ENCODE measurements at places on chromosomes 12 and 14.

DNA sequence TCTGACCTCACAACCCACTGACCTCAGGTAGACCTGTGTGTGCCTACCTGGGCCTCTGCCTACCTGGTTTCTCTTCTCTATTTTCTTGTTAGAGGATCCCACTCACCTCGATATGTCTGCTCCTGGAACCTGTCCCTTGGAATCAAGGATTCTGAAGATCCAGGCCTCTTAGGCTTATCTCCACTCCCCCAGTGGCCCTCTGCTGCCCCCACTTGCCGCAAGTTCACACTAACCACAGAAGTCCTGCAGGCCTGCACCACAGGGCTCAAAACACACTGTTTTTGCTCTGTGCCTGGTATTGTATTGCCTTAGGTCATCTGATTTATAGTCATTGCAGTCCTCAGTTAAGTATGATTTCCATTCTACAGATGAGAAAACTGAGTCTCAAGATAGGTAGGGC lies 15.3 kb upstream of the NRXN3 start:
- no peaks in the 10 kb centered on the region for H3K36me3 ChIP-seq
- no peaks in the 10 kb centered on the region for H3K4me1 ChIP-seq

GRCh38 chr14:34750670-34751069 lies 36.3 kb upstream of the CFL2 start:
- H3K4me1 ChIP-seq = no peaks in the 10 kb centered on the region
- no peak overlapping the region for H3K4me3 ChIP-seq
- DNase-seq = no peak

DNA sequence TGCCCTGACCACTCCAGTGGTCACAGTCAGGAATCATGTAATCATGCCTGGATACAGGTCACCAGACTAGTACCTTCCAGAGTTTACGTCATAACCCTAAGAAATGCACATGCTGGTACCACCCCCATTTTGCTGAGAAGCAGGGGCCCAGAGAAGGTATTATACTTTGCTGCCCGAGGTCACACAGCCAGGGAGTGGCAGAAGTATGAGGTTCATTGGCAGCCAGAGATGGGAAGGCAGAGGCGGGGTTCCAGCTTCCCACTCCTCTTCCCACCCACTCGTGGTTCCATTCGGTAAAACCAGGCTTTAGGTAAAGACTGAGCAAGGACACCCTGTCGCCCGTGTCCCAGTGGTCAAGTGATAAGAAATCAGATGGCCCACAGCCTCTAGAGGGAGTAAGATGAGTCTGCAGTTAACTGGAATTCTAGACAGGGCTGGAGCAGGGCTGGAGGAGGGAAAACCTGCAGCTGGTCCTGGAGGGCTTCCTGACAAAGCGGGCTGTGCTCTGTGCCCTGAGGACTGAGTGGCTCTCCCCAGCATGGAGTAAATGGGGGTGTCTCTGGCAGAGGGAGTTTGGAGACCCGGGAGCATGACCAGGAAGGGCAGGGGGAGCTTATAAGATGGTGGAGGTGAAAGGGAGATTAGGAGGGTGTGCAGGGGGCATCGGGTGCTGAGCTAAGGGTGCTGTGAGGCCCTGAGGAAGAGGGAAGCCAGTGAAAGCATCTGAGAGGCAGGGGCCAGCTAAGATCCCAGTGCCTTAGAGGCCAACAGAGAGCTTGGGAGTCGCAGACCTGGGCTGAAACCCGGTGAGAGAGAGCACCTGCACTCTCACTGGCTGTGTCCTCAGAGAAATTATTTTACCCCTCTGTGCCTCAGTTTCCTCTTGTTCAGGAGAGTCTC lies 5.7 kb downstream of the FAM222A start:
- no peak overlapping the region for H3K4me3 ChIP-seq
- no peak overlapping the region for H3K27ac ChIP-seq
- no peaks in the 10 kb centered on the region for H3K36me3 ChIP-seq

- H3K4me1 ChIP-seq = peaks cover 63% of the 10 kb centered on the region
- peak overlapping the region; percentile 41 for H3K4me3 ChIP-seq
- no peaks in the 10 kb centered on the region for H3K36me3 ChIP-seq
- DNase-seq = peak; percentile 96
- H3K27me3 ChIP-seq = no peaks in the 10 kb centered on the region
- H3K27ac ChIP-seq = peak overlapping the region; percentile 96
Measured at GRCh38 chr12:76020281-76020680, 11.3 kb downstream of the PHLDA1 start.

DNA sequence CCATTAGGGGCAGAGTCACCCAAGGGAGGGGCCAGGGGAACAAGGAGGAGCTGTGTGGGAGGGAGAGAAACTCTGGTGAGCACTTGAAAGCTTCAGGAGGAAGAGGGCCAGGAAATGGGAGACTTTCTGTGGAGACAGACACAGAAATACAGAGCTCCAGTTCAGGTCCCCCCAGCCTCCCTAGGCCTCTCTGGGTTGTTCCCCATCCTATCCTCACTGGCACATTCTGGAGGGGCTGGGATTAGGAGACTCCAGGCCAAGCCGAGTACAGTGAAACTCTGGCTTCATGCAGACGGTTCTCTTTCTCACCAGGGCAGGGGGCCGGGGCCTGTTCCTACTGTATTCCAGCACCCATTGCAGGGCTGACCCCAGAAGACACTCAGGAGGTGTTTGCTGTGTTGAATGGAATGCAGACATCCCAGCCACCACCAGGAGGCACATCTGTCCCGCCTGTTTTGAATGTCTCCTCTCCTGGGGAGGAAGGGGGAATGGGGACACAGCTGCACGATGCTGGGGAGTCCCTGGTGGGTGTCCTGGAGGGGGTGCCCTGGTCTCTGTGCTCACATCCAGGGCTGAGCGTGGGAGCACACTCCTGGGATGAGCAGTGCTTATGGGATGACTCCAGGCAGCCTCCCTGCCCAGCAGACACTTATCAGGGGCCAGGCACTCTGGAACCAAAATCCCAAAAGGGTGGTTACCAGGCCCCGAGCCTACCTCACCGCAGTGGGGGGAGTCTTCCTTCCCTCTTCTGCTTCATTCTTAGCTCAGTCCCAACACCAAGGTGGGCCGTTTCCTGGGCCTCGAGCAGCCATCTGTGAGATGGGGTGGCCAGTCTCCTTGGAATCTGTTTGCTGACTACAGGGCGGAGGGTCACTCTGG lies 5.5 kb upstream of the KRT84 start:
- DNase-seq = peak; percentile 62
- H3K36me3 ChIP-seq = no peaks in the 10 kb centered on the region
- 0 out of 2 replicates have a peak, but pooled peaks cover 1% of the 10 kb centered on the region for H3K4me1 ChIP-seq
- no peak overlapping the region for H3K27ac ChIP-seq
- no peak overlapping the region for H3K4me3 ChIP-seq

GRCh38 chr12:93177208-93178153 lies 200.2 kb upstream of the NUDT4 start:
- H3K27ac ChIP-seq = no peak overlapping the region
- no peaks in the 10 kb centered on the region for H3K4me1 ChIP-seq
- no peak overlapping the region for H3K4me3 ChIP-seq
- DNase-seq = no peak
- H3K36me3 ChIP-seq = no peaks in the 10 kb centered on the region

GRCh38 chr12:50598321-50598862 lies 93.6 kb downstream of the DIP2B start:
- no peaks in the 10 kb centered on the region for H3K36me3 ChIP-seq
- DNase-seq = no peak
- peak overlapping the region; percentile 61 for H3K27ac ChIP-seq
- H3K4me3 ChIP-seq = no peak overlapping the region
- no peaks in the 10 kb centered on the region for H3K27me3 ChIP-seq

DNA sequence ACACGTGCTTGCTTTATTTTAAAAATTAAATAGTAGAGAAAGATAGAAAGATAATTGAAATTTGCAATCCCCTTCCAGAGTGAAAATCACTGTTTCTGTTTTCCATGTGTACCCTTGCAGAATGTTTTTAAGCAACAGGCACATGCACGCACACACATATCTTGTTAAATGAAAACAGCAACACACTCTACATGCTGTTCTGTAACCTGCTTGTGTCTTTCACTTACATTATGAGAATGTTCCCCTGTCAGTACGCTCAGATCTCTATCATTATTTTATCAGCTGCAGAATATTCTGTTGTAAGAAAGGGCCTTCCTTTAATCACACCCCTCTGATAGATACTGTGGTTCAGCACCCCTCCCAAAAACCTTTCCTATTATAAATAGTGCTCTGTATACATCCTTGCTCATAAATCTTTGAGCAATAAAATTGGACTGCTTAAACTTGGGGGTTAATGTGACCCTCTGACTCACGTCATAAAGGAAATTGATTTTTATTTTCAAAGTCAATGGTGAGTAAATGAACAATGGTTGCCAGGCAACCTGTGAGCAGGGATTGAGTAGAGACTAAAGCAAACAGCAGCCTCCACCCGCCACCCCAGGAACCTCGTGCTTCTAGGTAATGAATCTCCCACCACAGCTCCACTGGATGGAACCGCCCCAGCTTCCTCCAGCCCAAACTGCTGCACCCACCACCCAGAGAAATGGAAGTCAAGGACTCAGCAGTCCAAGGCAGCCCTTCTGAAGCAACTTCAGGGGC lies 31.9 kb upstream of the CHGA start:
- H3K4me3 ChIP-seq = no peak overlapping the region
- no peaks in the 10 kb centered on the region for H3K36me3 ChIP-seq
- no peaks in the 10 kb centered on the region for H3K4me1 ChIP-seq

GRCh38 chr12:92134638-92135274 lies 10.9 kb downstream of the BTG1 start:
- peaks cover 13% of the 10 kb centered on the region for H3K36me3 ChIP-seq
- DNase-seq = peak; percentile 82
- H3K27me3 ChIP-seq = no peaks in the 10 kb centered on the region

- peak overlapping the region; percentile 37 for H3K4me3 ChIP-seq
- no peaks in the 10 kb centered on the region for H3K36me3 ChIP-seq
- H3K27me3 ChIP-seq = no peaks in the 10 kb centered on the region
- H3K27ac ChIP-seq = peak overlapping the region; percentile 78
- DNase-seq = peak; percentile 93
Measured at GRCh38 chr14:64762044-64763034, 58.1 kb downstream of the PLEKHG3 start.

GRCh38 chr12:120590741-120591407 lies 9.7 kb upstream of the POP5 start:
- H3K4me1 ChIP-seq = no peaks in the 10 kb centered on the region
- no peaks in the 10 kb centered on the region for H3K36me3 ChIP-seq
- no peak overlapping the region for H3K4me3 ChIP-seq
- H3K27me3 ChIP-seq = no peaks in the 10 kb centered on the region

GRCh38 chr14:44070046-44070445 lies 437.0 kb downstream of the FSCB start:
- DNase-seq = no peak
- H3K4me1 ChIP-seq = no peaks in the 10 kb centered on the region
- H3K27ac ChIP-seq = no peak overlapping the region
- H3K27me3 ChIP-seq = no peaks in the 10 kb centered on the region

DNA sequence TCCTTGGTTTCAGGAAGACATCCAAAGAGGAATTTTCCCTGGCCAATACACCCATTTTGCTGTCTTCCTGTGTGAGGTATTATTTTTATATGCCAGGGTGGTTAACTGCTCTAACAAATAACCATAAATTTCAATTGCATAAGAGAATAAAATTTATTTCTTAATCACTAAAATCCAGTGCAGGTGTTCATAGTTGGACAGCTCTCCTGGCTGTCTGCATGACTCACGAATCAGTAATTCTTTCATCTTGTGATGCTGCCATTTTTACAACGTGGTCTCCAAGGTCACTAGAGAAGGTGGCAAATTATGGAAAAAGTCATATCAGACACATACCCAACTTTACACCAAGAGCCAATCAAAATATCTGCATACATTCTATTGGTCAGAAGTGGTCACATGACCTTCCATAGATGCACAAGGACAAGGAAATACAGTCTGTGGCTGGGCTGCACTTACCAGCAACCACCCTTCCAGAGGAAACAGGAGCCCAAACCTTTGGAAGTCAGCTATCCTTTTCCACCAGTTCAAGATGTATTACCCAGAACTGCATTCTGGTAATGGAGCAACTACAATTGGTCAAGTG lies 193.5 kb upstream of the PLEKHG7 start:
- H3K4me3 ChIP-seq = no peak overlapping the region

DNA sequence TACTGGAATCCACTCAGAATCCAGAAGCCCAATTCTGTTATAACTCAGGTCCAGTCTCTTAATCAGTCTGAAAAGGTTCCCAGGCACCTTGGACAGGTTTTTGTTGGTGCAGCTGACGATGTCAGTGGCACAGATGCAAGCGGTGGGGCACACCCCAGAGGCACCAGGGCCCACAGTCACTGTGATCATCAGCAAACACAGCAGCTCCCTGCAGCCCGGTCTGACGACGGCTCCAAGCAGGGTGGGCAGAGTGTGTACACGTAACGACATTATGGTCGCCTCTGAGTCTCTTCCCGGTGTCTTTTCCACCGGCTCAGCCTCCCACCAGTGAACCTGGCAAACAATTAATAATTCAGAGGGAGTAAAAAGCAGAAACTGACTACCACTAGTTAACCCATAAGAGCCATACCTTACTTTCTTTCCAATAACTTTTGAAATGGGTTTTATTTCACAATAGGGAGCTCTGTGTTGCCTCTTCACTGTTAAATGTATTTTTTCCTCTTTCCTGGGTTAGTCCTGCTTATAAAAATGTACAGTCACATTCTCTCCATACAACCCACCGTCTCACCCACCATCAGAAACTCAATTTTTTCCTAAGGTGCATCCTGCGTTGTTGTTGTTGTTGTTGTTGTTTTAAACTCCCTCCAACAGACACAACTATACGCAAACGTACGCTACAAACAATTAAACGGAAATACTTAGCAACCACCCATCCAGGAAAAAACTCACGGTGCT lies 521 bp upstream of the PCED1B start:
- H3K4me1 ChIP-seq = peaks cover 59% of the 10 kb centered on the region
- H3K27me3 ChIP-seq = no peaks in the 10 kb centered on the region
- DNase-seq = peak; percentile 47
- H3K36me3 ChIP-seq = no peaks in the 10 kb centered on the region
- peak overlapping the region; percentile 6 for H3K27ac ChIP-seq

GRCh38 chr12:103572312-103573045 lies 14.6 kb upstream of the STAB2 start:
- H3K4me3 ChIP-seq = no peak overlapping the region
- H3K4me1 ChIP-seq = peaks cover 5% of the 10 kb centered on the region
- no peaks in the 10 kb centered on the region for H3K27me3 ChIP-seq
- H3K36me3 ChIP-seq = no peaks in the 10 kb centered on the region
- peak; percentile 23 for DNase-seq

DNA sequence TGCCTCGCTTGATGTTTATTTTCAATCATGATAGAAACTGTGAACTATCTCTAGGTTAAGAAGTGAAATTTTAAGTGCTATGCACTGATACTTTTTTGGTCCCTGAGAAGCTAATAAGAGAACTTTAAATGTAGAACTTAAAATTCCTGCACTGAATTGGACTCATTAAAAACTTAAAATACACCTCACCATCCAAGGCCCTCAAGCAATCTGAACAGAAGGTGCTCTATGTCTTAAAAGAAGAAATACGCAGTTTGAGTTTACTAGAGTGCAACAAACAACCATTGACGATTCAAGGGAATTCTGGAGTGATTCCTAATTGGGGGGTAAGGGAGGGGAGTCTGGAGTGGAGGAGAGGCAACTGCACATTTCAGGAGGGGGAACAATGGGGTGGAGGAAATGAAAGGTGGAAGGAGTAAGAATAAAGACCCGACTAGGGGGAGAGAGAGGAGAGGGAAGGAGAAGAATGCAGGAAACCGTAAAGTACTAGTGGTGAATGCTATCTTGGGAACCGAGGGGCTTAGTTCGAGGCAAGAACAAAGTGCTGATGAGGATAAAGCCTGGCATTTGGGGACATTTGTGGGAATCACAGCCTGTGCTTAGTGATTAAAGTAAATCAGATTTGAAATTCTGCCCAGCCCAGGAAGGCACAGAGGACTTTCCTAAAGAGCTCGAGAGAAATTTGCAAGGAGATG lies 389.7 kb downstream of the AACS start:
- H3K27me3 ChIP-seq = peaks cover 26% of the 10 kb centered on the region
- no peak for DNase-seq
- no peaks in the 10 kb centered on the region for H3K36me3 ChIP-seq
- H3K4me1 ChIP-seq = no peaks in the 10 kb centered on the region

GRCh38 chr12:122100568-122100967 lies 22.0 kb downstream of the MLXIP start:
- H3K36me3 ChIP-seq = peaks cover 2% of the 10 kb centered on the region
- no peak overlapping the region for H3K4me3 ChIP-seq

Measured in PC-3 (cell line).